ENCODE measurements at places on chromosomes 4 and X.

GRCh38 chr4:98261405-98262291 is 464 bp downstream of the RAP1GDS1 start:
- DNase-seq: peak; percentile 33

- no peak for DNase-seq
These were observed 538.2 kb downstream of the DMD start for GRCh38 chrX:32673193-32673592.

GRCh38 chr4:82282875-82283274 is 90.9 kb downstream of the HNRNPD start:
- no peak for DNase-seq

DNA sequence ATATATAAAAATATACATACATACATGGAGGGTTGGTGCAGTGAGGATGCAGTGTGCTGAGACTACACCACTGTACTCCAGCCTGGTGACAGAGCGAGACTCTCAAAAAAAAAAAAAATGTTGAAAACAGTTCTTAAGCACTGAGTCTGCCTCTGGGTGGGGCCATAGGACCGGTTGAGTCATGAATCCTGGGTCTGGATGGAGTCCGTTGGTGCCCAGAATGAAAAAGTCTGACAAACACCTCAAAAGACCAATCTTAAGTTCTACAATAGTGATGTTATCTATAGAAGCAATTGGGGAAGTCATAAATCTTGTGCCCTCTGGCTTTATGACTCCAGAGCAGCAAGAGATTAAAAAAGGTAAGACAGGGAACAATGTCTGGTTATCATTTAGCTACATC is 70.4 kb downstream of the FGFBP1 start:
- no peak for DNase-seq

DNA sequence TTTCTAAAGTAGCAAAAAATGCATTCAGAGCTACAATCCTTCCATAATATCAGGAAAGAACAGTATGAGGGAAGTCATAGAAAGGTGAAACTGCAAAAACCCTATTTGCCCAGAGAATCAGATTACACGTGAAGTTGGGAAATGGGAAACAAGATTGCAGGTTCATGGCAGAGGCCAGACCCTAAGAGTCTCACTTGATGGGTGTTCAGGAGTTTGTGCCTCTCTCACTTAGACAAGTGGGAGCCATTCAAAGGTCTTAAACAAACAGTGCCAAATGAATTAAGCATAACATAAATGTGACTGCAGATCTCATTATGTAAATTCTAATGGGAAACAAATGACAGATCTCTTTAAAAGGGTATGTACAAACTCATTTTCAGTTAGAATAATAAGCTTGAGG is 91.6 kb downstream of the ARAP2 start:
- no peak for DNase-seq

- DNase-seq: no peak
These were observed 127.0 kb upstream of the SH3RF1 start for GRCh38 chr4:169397762-169398161.

DNA sequence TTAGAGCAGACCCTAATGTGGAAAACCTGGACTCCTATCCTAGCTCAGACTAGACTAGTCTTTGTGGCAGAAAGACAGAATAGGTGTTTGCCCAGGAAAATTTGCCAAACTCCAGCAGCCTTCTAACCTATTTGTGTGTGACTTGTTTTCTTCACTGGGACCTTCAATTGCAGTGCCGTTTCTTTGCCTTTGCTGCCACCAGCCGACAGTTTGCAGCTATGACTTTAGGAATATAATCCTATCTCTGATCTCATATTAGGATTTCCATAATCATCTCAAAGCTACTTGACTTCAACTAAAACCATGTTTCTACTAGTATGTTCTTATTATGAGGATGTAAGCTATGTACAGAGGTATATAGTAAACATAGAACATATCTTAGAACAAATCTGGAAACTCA is 60.2 kb upstream of the PGAM4 start:
- no peak for DNase-seq

DNA sequence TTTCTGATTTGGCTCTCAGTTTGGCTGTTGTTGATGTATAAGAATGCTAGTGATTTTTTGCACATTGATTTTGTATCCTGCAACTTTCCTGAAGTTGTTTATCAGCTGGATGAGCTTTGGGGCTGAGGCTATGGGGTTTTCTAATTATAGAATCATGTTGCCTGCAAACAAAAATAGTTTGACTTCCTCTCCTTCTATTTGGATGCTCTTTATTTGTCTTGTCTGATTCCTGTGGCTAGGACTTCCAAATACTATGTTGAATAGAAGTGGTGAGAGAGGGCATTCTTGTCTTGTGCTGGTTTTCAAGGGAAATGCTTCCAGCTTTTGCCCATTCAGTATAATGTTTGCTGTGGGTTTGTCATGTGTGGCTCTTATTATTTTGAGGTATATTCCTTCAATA is 734.7 kb upstream of the FAM241A start:
- no peak for DNase-seq

DNA sequence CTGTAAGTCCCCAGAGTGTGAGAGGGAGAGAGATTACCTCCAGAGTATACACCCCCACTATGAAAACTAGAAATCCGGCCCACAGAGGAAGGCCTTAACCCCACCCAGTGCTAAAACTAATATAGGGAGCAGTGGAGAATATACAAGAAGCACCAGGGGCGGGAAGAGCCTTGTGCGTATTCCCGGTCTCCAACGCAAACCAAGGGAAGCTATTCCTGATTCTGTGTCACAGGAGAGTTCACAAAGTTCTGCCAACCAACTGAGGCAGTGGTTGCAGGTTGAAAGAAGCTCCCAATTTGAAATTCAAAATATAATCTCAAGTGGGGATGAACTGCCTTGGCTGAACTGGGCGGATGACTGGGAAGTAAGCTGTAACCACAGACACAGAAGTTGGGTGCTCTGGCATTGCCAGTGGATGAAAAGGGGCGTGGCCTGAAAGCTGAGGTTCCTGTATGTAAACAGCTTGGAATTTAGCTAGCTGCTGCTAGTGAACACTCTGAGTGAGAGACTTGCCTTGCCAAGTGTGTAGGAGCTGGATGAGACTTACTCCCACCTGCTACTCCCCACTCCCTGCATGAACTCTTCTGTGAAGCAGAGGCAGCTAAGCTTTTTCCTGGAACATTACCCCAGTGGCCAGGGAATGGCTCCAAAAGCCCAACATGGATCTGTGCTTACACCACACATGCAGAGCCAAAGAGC is 32.7 kb downstream of the ELF2 start:
- DNase-seq: no peak

DNA sequence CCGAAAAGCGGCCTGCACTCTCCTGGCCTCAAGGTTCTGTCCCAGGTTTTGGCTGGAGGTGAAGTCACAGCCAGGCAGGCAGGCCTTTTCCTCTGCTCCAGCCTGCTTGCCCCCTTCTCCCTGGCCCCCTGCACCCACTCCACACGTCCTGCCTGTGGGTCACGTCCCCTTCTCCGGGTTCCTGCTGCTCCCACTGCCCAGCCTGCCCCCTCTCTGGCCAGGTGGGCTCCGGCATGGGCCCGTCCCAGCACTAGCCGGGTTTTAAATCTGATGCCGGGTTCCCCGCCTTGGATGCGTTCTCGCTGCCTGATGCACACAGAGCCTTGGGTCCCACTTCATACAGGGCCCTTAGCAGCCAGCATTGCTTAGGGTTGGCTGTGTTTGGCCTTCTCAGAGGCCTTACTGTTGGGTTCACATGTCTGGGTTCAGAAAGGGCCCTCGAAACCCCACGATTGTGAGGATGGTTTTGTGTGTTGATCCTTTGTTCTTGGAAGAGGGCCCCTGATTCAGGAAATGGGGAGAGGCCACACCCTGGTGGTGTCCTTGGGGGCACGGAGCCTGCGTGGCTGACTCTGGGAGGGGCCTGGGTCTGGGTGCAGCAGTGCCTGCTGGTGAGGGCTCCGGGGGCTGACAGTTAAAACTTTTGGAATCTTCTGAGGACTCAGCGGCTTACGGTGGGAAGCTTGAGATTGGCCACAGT is 6.0 kb downstream of the CPZ start:
- DNase-seq: no peak

- DNase-seq: no peak
These were observed 182.4 kb upstream of the ARSJ start for GRCh38 chr4:114161809-114162208.

DNA sequence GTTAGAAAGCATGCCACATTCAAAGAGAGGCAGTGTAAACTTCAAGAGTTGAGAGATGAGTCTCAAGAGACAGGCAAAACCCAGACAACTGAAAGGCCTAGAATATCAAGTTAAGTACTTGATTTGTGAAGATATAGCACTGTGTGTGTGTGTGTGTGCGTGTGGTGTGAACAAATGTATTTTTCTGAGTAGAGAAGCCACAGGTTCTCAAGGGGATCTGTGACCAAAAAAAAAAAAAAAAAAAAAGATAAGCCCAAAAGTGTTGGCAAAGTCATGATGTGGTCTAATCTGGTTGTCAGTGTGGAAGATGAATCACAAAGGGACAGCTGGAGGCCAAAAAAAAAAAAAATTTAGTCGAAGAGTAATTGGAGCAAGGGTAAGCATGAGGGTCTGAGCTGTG is 3.9 kb downstream of the RIPPLY1 start:
- no peak for DNase-seq

DNA sequence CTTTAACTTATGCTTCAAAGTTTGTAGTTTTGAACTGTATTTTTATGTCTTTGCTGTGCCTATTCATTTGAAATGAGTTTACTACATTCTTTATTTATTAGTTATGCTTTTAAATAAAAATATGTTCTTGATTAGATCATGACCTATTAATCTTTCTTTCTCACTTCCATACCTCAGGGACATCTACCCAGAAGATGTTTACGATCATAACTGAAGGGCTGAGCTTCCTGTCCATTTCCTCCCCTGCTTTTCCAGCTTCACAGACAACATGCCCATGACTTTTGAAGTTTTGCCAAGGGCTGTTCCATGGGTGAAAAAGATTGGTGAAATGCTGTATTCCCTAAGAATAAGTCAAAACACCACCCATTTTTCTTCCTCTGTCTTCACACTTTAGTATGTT is 99.7 kb upstream of the DDIT4L start:
- DNase-seq: no peak

DNA sequence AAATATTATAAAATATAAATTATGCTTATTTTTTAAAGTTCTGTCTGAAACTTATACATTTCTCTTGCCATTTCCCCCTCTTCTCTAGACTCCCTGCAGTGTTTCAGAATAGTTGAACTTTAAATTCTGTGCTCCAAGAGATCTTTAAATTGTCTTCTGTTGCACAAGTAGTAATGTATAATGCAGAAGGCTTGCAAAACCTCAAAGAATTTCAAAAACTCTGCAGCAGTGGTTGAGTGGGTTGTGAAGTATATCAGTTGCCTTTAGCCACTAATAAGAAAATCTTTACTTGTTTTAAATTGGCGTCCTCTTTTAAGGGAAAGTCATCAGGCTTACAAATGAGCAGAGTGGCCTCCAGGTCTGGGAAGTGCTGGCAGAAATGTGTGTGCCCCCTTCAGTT is 1153.3 kb upstream of the PABPC4L start:
- DNase-seq: no peak

- no peak for DNase-seq
These were observed 114.0 kb upstream of the LNX1 start for GRCh38 chr4:53705151-53705764.

DNA sequence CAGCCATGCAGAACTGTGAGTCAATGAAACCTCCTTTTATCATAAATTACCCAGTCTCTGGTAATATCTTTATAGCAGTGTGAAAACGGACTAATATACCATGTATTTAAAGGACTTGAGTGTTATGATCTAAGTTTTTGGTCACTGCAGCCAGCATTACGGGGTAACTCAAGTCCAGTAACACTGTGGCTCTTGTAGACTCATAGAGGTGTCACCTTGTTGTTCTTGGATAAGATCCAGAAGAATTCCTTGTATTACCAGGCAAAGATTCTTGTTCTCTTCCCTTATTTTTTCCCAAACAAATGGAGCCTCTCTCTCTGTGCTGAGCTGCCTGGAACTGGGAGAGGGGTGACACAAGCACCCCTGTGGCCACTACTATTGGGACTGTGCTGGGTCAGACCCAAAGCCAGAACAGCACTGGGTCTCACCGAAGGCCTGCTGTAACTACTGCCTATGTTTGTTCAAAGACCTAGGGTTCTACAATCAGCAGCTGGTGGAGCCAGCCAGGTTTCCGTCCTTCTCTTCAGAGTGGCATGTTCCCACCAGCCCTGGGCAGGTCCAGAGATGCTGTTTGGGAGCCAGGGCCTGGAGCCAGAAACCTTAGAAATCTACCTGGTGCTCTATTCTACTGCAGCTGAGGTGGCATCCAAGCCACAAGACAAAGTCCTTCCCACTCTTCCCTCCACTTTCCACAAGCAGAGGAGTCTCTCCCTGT is 43.7 kb upstream of the MED14 start:
- DNase-seq: no peak

GRCh38 chr4:142316025-142316424 is 530.1 kb downstream of the INPP4B start:
- DNase-seq: no peak

DNA sequence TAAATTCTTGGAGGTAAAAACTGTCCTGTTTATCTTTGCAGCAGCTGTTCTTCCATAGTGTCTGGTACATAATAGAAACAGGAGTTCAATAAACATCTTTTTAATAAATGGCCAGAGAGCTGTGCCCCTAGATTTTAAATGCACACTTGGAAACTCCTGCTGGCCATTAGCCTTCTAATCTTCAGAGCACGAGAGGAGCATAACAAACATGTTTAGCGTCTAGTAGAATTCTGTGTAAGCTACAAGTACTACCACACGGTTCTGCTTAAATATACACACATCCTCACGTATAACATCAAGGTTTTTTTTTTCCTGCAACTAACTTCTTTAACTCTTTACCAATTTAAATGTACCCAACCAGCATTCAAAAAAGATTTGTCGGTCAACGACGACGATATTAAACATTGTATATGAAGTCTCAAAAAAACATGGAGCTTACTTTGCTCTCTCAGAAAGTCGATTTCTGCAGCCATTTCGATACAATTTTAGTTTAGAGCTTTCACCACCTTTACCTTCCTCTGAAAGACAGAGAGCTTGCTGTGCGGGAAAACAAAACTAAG is 628 bp downstream of the SCLT1 start:
- no peak for DNase-seq

DNA sequence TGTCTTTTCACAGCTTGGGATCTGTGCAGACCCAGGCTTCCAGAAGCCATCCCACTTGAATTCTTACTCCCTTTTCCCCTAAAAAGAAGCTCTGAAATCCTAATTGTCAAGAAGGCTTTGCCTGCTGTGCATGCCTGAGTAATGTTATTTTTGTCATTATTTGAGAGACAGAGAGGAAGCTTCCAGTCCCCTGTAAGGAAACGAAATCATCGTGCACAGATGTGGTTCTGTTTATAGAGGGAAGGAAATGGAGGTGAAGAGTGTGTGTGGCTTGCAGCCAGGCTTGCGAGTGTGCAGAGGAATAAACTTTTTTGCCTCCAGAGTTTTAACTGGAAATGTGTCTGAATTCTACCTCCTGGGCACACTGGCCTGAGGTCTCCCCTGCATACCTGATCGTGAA is 70.2 kb downstream of the TBL1X start:
- no peak for DNase-seq

- DNase-seq: no peak
These were observed 922.0 kb upstream of the PABPC4L start for GRCh38 chr4:135123632-135124031.

GRCh38 chr4:113757486-113757885 is 4.1 kb downstream of the CAMK2D start:
- no peak for DNase-seq
